ENCODE measurements at places on chromosomes 5 and 9.

GRCh38 chr9:2163231-2163885 is 148.2 kb downstream of the SMARCA2 start:
- no peak for DNase-seq

- no peak for DNase-seq
Observed at GRCh38 chr9:122287214-122287720, 22.6 kb downstream of the MRRF start.

DNA sequence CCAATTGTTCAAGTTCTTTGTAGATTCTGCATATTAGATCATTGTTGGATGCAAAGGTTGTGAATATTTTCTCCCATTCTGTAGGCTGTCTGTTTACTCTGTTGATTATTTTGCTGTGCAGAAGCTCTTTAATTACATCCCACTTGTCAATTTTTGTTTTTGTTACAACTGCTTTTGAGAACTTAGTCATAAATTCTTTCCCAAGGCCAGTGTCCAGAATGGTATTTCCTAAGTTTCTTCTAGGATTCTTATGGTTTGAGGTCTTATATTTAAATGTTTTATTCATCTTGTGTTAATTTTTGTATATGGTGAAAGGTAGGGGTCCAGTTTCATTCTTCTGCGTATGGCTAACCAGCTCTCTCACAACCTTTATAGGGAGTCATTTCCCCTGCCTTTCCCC is 116.5 kb downstream of the CPLANE1 start:
- no peak for DNase-seq

- no peak for DNase-seq
Observed at GRCh38 chr9:38642951-38643814, 22.8 kb upstream of the ANKRD18A start.

DNA sequence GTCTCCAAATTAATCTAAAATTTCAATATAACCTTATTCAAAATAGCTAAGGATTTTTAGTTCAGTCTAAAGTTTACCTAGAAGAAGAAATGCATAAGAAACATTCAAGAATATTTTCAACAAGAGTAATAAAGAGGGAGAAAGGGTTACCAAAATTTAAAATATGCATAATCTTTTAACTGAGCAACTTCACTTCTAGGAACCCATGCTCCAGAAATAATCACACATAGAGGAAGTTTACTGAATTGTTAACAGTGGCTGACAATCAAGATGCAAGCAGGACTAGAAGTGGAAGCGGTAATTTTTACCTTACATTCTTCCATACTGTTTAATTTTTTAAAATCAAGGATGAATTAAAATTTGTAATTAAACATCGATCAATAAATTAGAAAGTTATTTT is 1.9 kb downstream of the PJA2 start:
- DNase-seq = no peak

DNA sequence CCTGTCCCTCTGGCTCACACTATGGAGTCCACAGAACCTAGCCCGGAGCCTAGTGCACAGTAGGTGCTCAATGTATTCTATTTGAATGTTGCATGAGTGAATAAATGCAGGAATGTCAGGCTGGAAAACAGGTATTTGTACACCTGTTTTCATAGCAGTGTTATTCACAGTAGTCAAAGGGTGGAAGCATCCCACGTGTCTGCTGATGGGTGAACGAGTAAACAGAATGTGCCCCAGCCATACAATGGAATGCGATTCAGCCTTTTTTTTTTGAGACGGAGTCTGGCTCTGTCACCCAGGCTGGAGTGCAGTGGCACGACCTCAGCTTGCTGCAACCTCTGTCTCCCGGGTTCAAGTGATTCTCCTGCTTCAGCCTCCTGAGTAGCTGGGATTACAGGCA is 31.5 kb upstream of the IER5L start:
- DNase-seq = no peak

DNA sequence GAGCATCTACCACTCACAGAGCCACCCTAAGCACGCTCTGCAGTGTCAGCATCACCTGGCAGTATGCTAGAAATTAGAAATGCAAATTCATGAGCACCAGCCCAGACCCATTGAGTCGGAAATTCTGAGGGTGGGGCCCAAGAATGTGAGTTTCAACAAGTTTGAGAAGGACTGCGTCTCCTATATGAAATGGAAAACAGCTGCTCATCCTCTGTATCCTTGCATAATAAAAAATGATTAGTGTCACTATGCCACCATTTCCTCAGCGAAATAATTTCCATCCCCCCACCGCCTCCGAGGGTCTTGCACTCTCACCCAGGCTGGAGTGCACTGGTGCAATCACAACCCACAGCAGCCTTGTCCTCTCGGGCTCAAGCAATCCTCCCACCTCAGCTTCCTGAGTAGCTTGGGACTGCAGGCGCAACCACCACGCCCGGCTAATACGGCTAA is 1.3 kb upstream of the IQGAP2 start:
- no peak for DNase-seq

DNA sequence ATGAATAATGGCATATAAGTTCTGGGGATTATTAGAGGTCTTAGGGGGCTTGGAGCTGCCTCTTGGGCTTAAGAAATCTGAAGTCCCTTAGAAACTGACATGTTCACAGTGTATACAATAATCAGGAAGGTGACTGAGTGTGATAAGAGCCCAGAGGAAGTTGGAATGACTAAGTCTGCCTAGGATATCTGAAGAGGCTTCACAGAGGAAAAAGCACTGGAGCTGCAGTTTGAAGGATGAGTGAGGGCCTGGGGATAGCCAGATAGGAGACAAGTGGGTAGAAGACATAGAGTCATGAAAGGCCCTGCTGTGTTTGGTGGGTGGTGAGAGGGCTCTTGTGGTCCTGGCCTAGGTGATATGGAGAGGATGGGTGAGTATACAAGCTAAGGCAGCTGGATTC is 8.8 kb downstream of the NEUROG1 start:
- DNase-seq = no peak

DNA sequence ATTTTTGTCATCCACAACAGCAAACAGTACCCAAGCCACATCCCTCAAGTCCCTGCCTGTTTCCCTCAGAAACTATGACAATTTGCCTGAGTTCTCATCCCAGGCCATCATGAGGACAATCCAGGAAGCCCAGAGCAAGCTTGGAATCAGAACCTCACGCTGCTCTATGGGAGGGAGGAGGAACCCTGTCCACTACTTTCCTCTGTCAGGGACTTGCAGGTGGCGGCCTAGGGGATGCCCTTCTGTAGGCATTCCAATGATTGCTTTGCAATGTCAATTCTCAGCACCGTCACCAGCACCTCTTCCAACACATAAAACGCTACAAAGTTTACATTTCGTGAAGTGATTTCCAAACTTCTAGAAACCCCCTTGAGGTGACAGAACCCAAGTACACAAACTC is 170.4 kb upstream of the FSTL4 start:
- no peak for DNase-seq

DNA sequence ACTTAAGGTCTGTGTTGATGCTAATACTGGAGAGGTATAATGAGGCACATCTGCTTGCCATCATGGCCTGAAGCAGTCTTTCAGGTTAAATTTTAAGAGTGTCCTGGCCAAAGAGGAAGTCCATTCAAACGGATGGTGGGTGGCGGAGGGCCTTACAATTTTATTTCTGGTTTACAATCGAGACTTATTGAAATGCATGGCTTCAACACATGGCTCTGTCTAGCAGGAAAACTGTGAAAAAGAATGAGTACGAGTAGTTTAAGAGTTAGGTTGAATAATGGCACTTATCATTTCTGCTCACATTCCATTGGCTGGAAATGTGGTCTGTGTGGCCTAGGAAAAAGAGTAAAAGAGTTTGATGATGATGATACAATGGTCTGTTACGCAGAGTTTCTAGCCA is 42.1 kb downstream of the LRRC70 start:
- DNase-seq = no peak

- no peak for DNase-seq
Observed at GRCh38 chr9:115341426-115341825, 223.5 kb upstream of the TNC start.

DNA sequence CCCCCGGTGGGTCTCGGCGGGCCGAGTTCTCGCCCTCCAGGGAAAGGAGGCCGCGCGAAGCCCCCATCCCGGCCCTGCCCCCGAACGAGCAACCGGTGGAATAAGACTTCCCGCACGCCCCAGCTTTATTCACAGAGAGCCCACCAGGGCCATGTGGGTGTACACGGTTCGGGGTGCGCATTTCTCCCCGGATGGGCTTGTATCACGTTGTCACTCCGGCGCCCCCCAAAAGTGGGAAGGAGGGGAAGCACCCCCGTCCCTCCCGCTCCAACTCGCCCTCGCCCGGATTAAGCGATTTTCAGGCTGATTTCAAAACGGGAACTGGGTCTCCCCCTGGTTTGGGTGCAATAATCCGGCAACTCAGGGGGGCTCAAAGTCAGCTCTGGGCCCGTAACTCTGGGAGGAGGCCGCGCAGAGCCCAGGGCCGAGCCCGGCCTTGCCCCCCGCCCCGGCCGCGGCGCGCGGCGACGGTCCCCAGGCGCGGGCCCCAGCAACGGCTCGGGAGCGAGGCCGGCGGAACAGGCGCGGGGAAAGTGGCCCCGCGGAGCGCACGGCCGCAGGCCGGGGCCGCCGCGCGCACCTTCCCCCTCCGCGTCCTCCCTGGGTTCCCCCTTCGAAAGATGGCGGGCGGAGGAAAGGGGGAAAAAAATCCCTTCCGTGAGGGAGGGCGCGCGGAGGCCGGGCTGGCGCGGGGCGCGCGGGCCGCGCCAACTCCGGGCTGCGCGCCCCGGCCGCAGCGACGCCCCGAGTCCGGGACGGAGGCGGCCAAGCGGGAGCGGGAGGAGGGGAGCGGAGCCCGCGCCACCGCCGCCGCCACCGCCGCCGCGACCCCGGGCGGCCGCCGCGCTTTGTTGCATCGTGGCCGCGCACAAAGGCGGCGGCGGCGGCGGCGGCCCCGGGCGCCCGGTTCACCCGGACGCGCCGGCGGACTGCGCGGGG is 644 bp downstream of the BRD3 start:
- DNase-seq = no peak

DNA sequence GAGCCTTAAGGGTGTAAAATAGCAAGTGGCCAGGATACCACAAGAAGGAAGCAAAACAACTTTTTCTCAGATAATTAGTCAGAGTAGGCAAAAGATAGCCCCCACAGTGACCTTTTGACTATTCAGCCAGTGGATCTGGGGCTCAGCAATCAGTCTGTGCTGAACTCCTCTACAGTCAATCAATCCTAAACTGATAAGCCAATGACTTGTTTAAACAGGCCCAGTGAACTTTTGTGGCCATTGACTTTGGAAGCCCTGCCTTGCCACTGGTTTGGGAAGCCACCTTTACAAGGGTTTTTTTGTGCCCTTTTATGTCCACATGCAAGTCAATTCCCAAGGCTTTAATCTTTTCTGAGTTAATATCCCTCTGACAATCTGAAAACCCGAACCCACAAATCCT is 1565.0 kb upstream of the WWC1 start:
- no peak for DNase-seq

GRCh38 chr9:124394596-124394995 is 20.6 kb downstream of the PSMB7 start:
- DNase-seq = no peak

DNA sequence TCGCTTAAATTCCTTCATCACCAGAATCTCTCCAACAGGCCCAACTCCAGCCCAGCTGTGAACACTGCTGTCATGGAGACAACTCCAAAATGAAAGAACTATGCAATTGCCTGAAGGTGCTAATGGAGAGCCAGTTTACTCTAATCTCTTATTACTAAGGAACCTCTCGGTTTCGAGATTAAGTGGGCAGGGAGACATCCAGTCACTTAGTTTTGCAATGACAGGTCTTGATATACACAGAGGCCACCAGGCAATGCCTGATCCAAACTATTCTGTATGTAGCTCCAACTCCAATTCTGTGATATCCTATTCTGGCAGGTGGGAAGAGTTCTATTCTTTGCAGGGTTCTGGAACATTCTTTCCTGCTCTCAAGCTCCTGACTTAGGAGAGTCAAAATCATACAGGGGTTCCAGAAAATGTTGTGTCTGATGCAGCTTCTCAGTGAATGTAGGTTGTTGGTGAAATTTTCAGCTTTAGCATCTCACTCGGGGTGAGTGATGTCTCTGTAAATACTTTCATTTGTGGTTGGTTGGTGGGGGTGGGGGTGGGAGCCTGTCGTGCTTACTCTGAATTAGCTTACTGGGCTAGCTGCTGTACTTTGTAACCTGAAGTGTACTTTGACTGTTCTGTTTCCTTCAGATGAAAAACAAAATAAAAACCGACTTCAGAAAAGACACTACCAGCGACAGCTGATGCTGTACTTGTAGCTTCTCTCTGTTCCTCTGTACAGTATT is 170.9 kb downstream of the PALM2AKAP2 start:
- DNase-seq = no peak

GRCh38 chr5:71862087-71862486 is 143.0 kb downstream of the CARTPT start:
- no peak for DNase-seq

DNA sequence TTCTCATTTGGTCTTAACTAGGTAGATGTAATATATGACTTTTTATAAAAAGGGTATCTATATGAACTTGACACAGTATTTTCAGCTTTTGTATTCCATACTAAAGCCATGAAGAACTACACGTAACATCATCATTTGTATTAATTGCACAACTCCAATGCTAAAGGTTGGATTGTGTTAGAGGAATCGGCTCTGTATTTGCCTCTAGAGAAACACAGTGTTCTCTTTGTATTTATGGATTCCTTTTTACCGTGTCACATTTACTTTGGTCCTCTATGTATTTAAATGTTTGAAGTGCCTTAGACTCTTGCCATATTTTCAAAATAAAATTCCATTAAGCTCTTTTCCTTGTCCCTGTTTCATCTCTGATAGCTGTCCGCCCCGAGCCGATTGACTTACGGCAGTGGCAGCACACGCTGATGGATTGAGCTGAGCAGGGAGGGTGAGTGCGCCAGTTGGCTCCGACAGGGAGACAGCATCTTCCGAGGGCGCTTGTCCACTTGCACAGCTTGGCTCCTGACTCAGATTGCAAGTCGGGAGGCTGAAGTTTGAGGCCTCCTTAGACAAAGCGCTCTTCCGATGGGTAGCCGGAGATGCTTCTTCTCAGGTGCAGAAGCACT is 95.6 kb upstream of the DMRT1 start:
- DNase-seq = peak; percentile 40

DNA sequence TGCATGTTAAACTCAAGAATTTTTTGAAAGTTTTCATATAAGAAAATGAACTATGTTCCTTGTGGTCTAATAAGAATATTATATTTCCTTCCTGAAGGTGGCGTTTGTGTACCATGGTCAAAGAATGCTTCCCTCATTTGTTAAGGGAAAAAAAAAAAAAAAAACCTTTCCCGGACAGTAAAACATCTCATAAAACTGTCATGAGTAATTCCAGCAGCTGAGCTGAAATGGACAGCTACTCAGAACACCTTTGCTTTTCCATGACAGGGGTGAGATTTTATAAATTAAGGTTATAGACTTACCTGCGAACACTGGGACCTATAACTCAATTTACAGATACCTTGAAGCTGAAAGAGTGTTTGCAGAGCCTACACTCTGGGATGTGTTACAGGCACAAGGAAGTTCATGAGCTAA is 113.2 kb upstream of the RANBP3L start:
- DNase-seq = no peak

All from NCI-H524 treated with DMSO at 0.1 percent for 48 hours (cell line).